ENCODE measurements at places on chromosomes 4 and X.

DNA sequence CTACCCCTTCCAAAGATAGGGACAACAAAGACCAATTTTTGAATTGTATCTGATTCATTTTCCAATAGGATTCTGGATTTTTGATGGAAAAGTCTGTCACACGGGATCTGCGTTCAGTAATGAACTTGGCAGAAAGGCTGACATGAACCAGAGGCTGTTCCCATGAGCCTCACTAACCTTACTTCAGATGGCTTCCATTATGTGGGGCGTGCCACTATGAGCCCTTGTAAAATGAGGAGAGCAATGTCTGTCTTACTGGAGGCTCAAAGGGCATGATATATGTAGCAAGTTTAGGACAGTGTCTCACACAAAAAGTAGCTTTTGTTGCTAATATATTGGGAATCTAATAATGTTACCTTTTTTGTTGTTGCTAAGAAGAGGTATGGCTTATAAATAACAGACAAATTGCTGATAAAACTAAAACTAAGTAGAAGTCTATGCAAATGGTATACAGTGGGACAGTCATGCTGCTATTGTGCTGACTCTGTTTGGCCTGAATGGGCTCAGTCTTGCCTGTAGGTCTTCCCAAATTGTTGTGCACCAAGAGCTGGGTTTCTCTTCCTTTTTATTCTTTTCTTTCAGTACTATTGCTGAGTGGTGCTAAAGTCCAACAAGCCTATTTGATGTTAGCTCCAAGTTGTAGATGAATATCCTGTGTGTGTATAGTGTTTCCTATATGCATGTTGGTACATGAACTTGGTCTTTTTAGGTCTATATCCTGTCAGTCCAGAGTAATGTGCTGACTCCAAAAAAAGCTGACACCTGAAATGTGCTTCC lies 132.1 kb downstream of the SPRY1 start:
- no peak for DNase-seq

DNA sequence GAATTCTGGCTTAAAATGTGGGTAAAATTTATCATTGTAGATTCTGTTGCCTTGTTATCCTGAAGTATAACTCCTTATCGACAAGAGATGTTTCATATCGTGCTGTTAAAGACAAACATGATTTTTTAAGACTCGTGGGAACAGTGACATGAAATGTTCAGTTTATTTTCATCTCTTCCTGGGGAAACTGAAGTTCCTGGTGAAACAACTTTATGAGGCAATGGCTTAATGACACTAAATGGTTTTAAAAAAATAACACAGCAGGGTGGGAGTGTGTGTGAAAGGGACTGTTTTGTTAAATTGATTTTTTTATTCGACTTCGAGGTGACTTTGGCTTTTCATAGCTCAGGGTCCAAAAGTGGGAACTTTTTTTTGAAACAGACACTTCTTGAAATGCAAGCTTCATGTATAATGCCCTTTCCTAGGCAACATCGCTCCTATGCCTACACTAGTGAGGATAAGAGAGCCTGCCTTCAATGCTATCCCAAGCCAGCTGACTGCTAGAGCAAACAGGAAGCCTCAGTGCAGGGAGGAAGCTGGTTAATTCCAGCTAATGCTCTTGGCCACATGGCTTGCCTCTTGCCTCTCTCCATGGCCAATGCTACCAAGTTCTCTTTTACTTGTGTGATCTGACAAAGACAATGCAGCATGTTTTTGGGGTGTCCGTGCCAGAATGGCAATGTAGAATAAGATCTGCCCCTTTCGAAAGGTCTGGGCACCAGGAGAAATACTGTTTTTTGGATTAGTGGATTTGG lies 80.9 kb upstream of the PLAC1 start:
- no peak for DNase-seq

- peak; percentile 21 for DNase-seq
Measured at GRCh38 chr4:15479089-15479912, 9.6 kb downstream of the CC2D2A start.

- DNase-seq: no peak
Measured at GRCh38 chrX:131747173-131747572, 203.3 kb downstream of the OR13H1 start.

GRCh38 chr4:163603257-163603656 lies 108.8 kb downstream of the TMA16 start:
- no peak for DNase-seq

- DNase-seq: no peak
Measured at GRCh38 chrX:108732630-108733321, 3.6 kb downstream of the IRS4 start.

GRCh38 chr4:58113126-58113525 lies 1002.9 kb upstream of the IGFBP7 start:
- no peak for DNase-seq

GRCh38 chrX:11647138-11647537 lies 18.6 kb downstream of the ARHGAP6 start:
- no peak for DNase-seq

DNA sequence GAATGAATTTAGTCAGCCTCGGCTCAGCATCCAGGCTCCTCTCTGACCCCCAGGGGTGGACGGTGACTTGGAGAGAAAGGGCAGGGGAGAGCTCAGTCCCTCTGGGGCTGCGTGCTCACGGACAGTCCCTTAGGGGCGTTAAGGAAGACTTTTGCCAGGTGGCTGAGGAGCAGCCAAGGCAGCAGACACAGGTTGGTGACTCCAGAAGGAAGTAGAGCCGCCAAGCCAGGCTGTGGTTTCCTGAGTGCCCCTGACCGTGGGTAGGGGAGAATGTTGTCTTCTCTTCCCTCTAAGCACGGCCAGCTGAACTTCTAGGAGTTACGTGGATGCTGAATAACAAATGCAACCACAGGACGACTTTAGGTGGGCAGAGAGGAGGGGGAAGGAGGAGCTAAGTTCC lies 91.0 kb upstream of the MTM1 start:
- DNase-seq: no peak

- DNase-seq: no peak
Measured at GRCh38 chr4:7978907-7979651, 39.4 kb upstream of the AFAP1 start.

DNA sequence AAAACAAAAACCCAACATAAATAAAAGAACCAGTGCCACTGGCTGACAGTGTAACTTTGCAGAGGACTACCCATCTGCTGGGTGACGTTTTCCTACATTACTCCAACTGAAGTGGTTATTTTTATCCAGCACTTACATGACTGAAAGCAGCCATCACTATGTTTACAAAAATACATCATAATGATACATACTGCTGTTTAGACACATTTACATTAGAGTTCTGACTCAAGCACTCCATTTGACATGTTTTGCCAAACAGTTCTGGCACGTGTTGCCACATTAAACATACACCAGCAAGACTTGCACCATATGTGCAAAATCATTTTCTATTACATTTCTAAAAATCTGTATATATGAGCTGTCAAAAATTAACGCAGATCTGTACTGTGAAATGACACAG lies 39.6 kb downstream of the BEND4 start:
- DNase-seq: no peak

DNA sequence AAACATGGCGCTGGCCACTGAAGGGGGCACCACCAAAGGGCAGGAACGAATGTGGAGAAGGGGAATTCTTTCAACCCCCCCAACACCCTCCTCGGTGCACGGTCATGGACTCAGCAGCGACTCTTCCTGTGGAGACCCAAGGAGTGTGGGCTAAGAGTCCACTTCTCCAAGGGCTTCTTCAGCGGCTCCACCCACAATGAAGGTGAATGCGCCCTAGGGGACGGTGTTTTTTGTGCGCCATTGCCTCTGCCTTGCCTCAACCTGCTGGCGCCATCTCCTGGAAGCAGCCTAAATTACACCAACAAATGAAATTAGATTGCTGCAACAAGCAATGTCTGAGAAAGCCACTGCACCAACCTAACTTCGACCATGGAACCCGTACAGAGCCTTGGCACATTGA lies 169.2 kb upstream of the MAGEB18 start:
- no peak for DNase-seq

- DNase-seq: no peak
Measured at GRCh38 chrX:1153940-1154339, 58.5 kb downstream of the CRLF2 start.

DNA sequence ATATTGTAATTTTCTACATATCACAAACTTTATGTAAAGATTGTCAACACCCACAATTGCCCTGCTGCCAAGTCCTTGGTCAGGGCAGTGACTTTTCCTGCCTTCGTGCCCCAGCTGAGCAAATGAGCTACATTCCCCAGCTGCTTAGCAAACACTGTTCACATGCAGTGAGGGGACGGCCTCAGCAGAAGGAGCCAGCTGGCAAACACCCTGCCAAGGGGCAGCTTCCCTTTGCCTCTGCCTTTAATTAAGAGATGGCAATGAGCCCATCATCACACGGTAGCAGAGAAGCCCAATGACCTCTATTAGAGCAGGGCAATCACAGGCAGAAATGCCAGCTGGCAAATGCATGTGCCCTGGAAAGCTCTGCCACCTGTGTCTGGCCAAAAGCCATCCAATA lies 253.4 kb downstream of the EPHA5 start:
- no peak for DNase-seq

DNA sequence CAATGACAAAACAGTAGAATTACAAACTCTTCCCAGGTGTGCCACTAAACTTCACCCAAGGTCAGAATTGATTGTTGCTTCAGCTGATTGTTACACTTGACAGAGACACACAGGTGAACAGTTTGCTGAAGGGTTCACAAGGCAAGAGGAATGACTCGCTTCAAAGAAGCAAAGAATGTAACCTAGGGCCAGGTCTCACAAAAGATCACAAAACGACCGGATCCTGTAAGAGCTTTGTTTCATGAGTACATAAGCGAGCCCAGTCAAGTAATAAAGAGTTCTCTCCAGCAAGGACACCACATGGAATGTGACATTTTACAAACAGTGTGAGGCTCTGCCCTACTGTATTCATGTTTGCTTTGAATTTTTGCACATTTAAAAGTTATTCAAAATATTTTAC lies 9.1 kb downstream of the LNX1 start:
- no peak for DNase-seq

DNA sequence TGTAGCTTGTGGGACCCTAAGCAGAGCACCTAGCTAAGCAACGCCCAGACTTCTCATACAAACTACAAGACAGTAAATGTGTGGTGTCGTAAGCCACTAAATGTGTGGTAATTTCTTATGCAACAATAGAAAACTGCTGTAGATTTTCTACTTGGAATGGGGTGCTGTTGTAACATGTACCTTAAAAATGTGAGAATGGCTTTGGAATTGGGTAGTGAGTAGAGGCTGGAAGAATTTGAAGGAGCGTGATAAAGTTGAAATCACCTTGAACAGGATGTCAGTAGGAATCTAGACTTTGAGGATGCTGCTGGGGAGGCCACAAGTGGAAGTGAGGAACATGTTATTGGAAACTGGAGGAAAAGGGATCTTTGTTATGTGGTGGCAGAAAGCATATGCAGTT lies 43.2 kb upstream of the FUNDC1 start:
- DNase-seq: no peak

GRCh38 chrX:136783159-136783558 lies 2.4 kb upstream of the ARHGEF6 start:
- no peak for DNase-seq

GRCh38 chr4:152968806-152969394 lies 32.8 kb downstream of the FHDC1 start:
- DNase-seq: no peak

DNA sequence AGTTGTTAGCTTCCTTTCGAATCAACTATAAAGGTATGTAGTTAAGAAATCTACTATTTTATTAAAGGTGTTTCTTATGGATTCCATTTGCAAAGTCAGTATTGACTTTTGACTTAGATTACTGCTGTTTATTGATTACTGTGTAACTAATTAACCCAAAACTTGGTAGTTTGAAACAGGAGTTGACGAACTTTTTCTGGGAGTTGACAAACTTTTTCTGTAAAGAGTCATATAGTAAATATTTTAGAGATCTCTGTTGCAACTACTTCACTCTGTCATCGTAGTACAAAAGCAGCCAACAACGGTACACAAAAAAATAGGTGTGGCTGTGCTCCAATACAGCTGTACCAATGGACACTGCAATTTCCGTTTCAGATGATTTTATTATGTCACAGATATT lies 30.2 kb downstream of the AGA start:
- DNase-seq: no peak

DNA sequence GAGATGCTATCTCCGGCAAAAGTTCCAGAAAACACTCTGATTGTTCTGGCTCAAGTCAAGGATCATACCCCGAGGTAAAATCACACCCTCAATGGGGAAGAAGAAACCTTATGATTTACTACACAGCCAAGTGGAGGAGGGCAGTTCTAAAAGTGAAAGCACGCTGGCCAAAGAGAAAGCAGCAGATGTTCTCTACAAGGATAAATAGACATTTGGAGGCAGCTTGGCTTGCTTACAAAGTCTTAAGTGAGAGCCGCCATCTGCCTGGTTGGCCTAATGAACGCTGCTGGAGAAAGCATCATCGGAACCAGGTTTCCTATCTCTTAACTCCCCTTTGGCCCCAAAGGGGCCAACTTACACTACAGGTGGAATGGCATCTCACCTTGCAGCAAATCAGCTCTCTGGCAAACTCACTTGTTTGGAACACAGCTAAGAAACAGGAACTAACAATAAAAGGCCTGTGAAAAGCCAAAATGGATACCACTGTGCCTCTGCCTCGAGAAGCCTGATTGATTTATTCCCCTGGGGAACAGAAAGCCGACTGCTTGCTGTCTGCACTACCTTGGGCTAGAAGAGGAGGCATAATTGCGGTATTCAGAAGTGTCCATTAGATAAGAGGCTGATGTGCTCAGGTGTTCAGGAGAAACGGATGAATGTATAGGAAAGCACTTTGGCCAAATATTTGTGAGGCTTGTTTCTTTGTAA lies 22.8 kb downstream of the FRAS1 start:
- no peak for DNase-seq

DNA sequence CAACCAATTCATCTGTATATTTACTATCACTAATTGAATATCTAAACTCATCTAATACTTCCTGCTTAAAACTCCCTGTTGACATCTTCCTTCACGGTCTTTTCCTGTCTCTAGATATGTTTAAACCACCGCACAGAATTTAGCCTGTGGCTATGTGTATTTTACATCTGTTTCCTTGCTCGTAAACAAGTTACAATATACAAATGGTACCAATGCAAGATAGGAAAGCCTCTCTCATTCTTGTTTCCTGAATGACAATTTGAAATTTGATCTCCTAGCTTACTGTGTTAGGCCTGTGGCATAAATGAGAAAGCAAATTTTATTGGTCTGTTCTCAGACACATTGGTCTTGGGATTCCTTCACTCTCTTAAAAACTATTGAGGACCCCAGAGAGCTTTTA lies 89.7 kb upstream of the PCDH7 start:
- no peak for DNase-seq

DNA sequence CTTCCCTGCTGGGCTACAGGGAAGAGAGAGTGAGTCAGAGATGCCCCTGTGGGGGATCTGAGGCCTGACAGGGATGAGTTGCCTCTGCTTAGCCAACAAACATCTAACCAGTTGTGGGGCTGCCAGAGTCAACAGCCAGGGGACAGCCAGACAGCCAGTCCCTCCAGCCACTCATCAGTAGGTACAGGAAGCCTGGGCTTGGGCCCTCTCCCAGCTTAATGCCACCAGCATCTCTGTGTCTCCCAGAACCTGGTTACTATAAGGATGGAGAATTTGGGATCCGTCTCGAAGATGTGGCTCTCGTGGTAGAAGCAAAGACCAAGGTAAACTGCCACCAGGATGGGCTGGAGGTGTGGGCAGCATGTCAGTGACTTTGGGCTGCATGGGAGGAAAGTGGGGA lies 17.3 kb upstream of the SASH3 start:
- DNase-seq: no peak

GRCh38 chr4:106996490-106996889 lies 39.6 kb downstream of the DKK2 start:
- DNase-seq: no peak
